Activated naive CD8-positive, alpha-beta T cell treated with anti-CD3 and anti-CD28 coated beads for 36 hours (primary cell): ENCODE measurements at places on chromosomes 3 and 15.

DNA sequence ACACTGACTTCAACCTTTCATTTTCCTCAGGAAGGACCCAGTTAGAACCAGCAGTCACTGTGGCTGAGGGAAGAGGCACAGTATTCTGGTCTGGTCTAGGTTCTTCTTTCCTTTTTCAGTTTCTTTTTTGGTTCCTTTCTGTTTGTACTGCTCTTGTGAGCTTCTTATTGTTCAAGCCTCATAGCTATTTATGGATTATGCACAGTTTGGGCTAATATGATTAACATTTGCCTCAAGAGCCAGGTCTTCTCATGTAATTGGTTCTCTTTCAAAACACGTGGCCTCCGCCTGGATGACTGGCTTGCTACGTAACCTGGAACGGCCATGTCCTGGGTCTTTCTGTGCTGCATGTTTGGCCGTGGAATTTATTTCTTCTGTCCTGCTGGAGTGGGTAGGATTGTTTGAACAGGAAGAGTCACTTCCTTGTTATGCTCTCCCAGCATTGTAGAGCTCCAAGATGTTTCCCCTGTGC, 43.3 kb downstream of the RBMS3 start:
- DNase-seq: no peak

GRCh38 chr15:62362608-62363007, 197.5 kb upstream of the C2CD4B start:
- DNase-seq: no peak

GRCh38 chr3:66803206-66803605, 194.9 kb upstream of the KBTBD8 start:
- no peak for DNase-seq

- DNase-seq: peak; percentile 42
Measured at GRCh38 chr3:38084334-38085310, 45.6 kb downstream of the DLEC1 start.

GRCh38 chr15:38479756-38480155, 25.8 kb downstream of the FAM98B start:
- DNase-seq: no peak

- no peak for DNase-seq
Measured at GRCh38 chr15:88479169-88479568, 11.7 kb downstream of the MRPS11 start.

- DNase-seq: no peak
Measured at GRCh38 chr15:93257920-93258319, 168.9 kb upstream of the RGMA start.

DNA sequence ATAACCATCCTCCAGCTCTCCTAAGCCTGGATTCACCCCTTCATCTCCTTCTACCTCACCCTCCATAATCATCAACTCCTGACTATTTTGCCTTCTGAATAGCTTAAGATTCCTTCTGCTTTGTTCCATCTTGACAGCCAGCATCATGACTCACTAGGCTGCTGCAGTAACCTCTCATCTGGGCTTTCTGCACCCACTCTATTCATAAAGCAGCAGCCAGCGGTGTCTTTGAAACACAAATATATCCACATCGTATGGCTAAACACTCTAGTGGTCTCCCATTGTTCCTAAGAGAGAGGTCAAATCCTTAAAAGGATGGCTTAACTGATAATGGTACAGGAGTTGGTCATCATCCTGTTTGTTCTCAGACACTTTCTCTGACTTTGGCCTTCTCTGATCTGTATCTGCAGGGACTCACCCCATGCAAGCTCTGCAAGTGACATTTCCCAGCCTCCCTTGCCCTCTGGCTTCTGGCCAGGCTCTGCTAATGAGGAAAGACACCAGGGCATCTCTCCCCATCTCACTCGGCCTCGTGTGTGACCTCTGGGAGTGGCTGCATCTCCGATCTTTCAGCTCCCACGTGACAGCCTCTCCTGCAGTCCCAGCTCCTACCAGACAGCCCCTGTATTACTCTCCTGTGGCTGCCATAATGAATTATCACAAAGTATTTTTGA, 6.2 kb downstream of the GRK7 start:
- DNase-seq: no peak
